T1000 (cell line): ENCODE measurements at places on chromosomes 2 and 18.

- DNase-seq = no peak
Observed at GRCh38 chr2:205689820-205690219, 7.5 kb downstream of the NRP2 start.

DNA sequence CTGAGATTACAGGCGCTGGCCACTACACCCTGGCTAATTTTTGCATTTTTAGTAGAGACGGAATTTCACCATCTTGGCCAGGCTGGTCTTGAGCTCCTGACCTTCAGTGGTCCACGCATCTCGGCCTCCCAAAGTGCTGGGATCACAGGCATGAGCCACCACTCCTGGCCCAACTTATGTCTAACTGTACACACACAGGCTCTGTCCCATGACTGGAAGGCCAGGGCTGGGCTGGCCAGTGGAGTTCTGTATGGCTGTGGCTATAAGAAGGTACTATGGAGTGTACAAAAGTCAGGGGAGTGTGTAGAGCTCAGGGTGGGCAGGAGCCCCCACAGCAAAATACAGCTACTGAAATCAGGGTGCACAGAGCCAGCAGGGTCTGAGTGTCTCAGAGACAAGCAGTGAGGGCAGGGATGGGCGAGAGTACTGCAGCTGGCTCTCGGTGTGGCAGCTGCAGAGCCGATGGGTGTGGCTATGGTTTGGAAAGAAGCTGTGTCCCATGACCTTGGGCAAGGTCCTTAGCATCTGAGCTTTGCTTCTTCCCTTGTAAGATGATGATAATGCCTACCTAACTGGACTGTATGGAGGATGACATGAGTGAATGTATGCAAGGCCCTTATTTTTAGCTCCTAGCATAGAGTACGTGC lies 10.4 kb upstream of the MSGN1 start:
- no peak for DNase-seq

- no peak for DNase-seq
Observed at GRCh38 chr2:154343282-154343681, 355.2 kb upstream of the KCNJ3 start.

- DNase-seq = no peak
Observed at GRCh38 chr2:18159896-18160295, 281.4 kb downstream of the KCNS3 start.

- no peak for DNase-seq
Observed at GRCh38 chr2:191255756-191256312, 10.6 kb downstream of the MYO1B start.

DNA sequence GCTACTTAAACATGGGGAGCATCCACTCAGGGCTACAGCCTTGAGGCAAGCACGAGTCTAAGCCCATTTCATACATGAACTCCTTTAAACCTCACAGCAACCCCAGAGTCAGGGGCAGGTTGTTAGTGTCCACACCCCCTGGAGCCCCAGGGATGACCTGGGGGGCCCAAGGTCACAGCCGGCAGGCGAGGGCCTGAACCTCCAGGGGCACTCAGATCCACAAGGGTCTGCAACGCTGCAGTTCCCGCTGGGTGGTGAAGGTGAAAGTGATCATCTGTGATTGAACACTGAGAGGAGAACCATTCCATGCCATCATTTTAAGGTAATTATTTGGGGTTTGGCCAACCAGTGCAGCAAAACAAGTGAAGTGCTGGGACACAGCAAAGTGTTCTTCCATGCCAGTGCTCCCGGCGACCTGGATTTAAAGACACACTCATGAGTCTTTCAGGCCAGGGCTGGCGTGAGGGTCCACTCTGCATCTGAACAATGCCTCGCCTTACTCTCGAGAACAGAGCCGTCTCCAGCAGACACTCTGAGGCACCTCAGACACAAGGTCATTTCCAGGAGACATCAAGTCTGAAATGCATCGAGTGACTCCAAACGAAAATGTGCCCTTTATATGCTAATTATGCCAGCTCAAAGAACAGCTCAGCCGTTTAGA lies 61.6 kb upstream of the SNTG2 start:
- DNase-seq = no peak

DNA sequence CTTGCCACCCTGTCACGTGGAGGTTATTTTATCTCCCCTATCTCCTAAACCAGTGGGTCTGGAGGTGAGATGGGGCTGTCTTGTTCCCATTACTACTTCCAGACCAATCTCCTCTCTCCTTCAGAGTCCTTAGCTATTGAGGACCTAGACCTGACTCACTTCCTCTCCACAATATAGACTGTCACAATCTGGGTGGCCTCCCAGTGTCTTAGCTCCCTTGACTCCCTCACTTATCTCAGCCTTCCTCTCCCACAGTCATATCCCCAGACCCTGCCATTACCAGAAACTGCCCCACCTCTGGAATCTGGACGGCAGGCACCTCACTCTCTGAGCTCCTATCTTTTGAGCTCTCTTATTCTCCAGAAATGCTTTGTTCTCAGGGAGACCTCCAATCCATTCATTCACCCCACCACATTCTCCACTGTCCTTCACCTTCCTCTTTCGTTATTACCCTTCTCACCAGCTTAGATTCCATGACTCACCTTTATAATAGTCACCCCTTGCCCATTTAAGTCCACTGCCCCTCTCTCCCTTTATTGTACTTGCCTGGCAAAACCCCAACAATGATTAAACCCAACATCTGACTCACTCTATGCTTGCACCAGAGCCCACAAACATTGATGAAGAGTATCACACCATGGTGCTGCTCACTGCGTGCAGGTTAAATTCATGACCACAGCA lies 23.3 kb upstream of the SIX3 start:
- no peak for DNase-seq

DNA sequence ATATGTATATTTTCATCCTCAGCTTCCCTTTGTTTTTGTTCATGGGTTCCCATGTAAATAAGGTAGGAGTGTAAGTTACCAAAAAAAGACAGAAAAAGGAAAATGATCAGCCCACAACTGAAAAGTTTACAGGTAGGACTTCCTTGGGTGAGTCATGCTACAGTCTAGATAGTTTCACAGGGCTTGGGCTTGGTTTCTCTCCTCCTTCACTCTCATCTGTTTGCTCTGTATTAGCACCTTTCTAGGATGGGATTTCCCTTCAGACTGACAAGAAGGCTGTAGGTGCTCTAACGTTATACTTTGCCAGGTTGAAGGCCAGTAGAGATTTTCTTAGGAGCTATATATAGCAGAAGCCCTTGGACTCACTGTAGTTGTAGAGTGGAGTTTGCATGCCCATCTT lies 57.9 kb downstream of the FAM171B start:
- no peak for DNase-seq

DNA sequence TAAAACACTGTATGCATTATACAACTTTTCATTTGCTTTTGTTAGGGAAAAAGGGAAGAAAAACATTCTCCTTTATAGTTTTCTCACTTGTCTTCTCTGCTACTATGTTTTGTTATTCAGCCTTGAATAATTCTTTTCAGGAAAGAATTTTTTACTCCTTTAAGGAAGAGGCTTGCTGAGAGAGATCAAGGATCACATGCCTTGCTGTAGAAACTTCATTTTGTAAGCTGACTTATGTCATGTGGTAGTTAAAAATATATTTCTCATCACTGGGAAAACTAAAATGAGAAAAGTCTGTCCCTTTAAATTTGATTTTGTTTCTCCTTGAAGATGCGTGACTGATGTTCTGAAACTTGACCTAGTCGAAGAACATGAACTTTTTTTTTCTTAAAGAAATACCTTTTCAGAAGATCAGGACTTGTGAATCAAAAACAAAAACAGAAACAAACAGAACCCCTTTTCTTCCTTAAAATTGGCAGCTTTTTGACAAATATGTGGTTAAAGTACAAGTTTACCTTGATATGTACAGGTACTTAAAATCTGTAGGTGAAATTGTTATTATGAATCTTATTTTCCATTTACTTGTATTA lies 145.1 kb downstream of the COMMD1 start:
- DNase-seq = no peak

- DNase-seq = no peak
Observed at GRCh38 chr2:208657468-208657867, 250.9 kb downstream of the PTH2R start.

DNA sequence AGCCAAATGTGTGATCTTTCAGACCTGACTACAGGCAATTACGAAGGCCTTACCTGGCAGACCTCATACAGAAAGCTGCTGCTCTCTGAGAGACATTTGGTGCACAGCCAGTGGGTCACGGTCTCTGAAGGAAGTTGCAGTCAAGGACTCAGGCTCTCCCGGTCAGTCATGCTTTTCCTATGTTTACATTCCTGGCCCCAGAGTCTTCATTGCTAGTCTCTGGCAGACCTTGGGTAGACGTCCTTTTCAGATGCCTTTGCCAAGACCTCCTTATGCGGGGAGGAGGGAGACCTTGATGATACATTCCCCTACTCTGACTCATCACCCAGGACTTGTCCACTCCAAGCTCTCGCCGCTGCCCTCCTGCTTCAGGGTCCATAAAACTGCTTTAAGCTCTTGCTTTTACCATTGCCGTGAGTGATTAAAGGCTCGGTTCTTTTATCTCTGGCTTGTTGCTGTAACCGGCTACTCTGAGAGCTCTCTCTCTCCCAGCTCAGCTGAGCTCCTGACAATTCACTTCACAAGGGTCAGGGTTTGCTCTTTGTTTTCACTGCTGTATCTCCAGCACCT lies 62.0 kb upstream of the SLC35F5 start:
- DNase-seq = peak; percentile 78

DNA sequence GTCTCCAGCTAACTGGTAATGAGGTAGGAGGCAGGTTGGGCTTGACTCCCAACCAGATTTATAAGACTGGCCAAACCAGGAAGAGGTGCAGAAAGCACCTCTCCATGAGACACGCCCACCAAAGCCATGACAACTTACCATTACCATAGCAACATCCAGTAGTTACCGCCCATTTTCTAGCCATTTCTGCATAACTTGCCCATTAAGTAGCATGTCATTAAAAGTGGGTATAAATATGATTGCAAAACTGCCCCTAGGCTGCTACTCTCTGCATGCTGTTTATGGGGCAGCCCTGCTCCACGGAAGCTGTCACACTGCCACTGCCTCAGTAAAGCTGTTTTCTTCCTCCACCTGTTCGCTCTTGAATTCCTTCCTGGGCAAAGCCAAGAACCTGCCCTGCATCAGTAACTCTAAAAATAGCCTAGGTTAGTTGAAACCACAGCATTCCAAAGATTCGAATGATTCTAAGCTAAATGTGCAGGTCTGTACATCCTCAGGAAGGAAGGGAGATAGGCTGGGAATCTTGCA lies 131.9 kb downstream of the ATL2 start:
- DNase-seq = no peak

GRCh38 chr2:212001325-212001724 lies 537.3 kb downstream of the ERBB4 start:
- DNase-seq = no peak

DNA sequence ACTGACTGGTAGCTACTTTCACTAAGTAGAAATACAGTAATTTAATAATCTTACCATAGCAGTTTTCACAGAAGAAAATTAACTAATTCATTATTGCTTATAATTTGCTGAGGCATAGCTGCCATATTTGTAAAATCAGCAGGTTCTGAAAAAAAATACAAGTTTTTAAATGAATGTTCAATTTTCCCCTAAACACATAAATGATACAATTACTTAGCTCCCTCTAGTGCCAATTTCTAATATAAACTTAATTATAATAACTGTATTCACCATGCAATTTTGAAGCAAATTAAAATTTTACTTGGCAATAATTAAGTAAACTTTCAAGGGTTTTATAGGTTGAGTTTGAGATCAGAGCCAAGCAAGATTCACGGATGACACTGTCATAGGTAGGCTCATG lies 1321.6 kb upstream of the ACVR2A start:
- no peak for DNase-seq

DNA sequence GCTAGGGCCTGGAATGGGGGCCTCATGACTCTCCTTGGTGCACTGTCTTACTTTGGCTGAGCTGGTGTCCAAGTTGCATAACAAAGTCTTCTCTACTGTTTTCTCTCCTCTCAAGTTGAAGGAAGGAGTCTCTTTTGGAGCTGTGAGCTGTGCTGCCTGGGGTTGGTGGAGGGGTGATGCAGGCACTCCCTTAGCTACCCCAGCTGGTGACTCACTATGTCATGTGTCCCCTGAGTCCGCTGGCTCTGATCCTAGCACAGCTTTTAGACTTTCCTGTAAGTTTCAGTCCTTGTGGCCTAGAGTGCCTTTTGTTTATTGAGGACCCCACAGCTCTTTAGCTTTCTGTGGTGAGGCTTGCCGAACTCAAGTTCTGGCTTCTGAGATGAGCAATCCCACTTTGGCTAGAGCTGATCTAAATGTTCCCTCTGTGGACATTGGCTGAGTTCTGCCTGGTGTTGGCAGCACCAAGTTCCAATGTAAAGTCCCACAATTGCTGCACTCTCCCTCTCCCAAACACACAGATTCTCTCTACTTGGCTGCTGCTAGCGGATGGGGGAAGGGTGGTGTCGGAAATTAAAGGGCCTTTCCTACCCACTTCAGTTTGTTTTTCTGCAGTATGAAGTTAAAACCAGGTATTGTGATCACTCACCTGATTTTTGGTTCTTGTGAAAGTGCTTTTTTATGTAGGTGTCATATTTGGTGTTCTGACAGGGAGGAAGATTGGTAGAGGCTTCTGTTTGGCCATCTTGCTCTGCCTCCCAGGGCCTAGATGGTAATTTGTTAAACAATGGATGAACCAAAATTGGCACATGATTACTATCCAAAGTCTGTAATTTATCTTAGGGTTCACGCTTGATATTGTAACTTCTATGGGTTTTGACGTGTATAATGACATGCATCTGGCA lies 83.2 kb downstream of the COMMD1 start:
- peak; percentile 16 for DNase-seq

DNA sequence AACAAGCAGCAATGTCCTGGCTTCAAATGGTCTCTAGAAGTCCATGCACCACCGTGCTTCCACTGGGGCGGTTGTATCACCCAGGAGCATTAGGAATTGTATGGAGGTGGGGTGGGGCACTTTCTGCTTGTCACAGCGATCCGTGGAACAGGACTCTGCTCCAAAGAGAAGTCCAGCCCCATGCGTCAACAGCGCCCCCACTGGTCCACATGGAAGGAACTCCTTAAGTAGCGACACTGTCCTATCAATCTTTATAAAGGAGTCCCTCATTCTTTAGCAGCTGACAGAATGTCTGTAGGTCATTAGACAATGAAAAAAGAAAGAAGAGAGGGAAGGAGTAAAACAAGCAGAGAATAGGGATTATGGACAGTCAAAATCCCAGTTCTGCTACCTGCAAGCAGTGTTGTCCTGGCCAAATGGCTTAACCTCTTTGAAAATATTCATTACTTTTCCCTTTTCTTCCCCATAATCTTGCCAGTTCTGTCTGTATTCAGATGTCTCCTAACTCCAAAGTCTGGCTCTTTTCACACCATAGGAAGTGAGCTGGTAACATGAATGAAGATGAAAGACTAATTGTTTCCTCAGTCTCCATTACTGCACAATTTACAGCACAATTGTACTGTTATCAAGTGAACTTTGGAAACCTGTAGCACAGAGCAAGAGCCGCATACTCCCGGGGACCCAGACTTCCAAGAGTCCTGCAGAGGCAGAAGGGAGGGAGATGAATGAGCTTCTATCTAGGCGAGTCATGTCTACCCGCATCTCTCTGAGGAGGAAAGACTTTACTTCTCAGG lies 9.9 kb downstream of the NFE2L2 start:
- no peak for DNase-seq
